NCI-H187 (cell line): ENCODE measurements at places on chromosomes 5 and 9.

DNA sequence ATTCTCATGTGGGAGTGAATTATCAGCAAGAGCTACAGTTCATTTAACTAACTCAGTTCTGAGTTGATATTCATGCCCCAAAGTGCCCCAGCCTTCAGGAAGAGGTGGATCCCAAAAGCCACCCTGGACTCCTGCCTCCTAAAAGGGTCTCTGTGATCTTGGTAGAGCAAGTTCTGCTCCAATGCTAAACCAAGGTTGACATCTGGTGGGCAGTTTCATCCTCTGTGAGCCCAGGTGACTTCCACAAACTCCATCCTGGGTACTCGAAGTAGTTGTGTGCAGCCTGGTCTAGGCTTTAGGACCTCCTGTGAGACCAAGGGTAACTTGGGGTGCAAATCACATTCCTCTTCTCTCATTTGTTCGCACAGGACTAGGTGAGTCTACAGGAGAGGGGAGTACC lies 816.8 kb downstream of the MTRR start:
- no peak for DNase-seq

- no peak for DNase-seq
Observed at GRCh38 chr9:105341434-105342146, 97.1 kb downstream of the SLC44A1 start.

GRCh38 chr9:109206670-109207069 lies 39.6 kb upstream of the FRRS1L start:
- DNase-seq = no peak

GRCh38 chr9:123929870-123930831 lies at the start of gene DENND1A:
Gene DENND1A, minus strand, starts transcription at chr9:123930126. Its CDS starts 221 bp downstream, at chr9:123929905.
- peak; percentile 54 for DNase-seq

GRCh38 chr5:41067714-41068568 lies 3.2 kb downstream of the MROH2B start:
- no peak for DNase-seq

GRCh38 chr5:121088341-121088740 lies 624.2 kb downstream of the PRR16 start:
- DNase-seq = no peak

DNA sequence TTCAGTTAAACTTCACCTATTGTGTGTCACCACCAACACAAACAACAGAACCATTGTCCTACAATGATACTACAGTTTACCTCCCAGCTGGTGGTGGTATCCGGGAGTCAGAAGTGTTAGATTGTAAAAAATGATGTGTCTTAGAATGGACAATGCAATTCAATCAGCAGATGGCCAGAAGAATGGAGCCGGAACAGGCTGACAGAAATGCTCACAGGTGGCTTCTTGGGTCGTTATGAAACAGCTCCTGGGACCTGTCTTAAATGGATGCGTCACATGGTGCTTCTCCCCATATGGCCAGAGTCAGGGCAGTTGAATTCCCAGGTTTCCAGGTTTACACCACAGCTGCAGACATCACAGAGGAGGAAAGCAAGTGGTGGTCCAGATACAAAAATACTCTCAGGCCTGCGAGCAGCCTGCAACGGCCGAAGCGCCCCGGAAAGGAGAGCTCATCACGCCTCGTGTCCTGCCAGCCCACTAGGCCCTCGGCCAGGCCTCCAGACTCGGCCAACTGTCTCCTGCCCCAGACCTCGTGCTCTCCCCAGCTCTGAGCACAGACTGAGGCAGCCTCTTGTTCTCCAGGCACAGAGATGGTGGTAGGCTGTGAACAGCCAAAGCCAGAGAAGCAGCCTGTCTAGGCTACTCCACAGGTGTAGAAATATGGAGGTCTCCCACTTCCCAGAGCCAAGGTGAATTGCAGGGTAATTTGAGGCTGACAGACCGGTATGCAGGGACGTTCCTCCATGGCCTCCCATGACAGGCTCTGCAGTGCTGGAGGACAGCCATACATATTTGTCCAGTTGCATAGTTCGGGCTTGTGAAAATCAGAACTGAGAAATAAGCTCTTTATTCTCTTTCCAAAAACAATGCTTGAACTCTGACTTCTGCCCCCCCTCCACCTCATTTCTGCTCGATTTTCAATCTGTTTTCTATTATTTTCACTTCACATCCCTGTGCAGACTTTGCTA lies 98.5 kb upstream of the SPATA31C2 start:
- no peak for DNase-seq

- DNase-seq = peak; percentile 26
Observed at GRCh38 chr9:90546200-90546599, 96.4 kb downstream of the DIRAS2 start.

DNA sequence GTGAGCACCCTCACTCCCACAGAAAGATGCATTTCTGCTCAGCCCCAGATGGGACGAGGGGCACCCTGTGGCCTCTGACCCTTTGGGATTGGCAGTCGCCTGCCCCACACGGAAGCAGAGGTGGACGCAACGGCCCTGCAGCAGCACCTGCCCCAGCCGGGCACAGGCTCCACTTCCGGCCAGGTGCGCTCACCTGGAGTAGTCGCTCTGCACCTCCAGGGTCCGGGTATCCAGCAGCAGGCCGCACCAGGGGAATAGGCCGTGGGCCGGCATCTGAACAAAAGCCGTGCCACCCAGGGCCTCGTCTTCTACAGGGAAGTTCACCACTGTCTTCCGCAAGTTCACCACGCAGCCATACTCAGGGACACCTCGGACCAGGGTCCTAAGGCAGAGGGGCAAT lies 30.7 kb downstream of the TERT start:
- DNase-seq = no peak

- DNase-seq = no peak
Observed at GRCh38 chr5:36367524-36367923, 65.8 kb upstream of the RANBP3L start.

DNA sequence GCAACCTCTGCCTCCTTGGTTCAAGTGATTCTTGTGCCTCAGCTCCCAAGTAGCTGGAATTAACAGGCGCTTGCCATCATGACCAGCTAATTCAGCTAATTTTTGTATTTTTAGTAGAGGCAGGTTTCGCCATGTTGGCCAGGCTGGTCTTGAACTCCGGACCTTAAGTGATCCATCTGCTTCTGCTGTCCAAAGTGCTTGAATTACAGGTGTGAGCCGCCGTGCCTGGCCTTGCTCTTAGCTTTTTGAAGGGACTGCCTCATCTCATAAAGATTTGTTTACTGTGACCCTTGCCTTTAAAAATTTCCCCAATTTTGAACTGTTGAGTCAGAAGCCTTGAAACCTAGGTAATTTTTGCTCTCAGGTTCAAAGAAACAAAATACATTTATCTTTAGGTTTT lies 17.3 kb downstream of the GPBP1 start:
- no peak for DNase-seq

GRCh38 chr9:132923346-132923902 lies 21.0 kb downstream of the TSC1 start:
- no peak for DNase-seq

DNA sequence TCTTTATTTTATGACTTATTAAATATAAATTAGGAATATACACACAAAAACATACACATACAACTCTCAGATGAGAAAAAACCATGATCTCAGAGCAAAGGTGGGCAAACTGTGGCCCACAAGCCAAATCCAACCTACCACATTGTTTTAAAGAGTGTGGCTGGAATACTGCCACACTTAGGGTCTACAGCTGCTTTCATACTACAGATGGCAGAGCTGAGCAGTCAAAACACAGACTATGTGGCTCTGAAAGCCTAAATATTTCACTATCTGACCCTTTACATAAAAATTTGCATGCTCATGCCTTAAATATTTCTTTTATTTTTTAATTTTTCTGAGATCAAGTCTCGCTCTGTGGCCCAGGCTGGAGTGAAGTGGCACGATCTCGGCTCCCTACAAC lies 28.3 kb downstream of the LEAP2 start:
- no peak for DNase-seq

- no peak for DNase-seq
Observed at GRCh38 chr9:126965541-126966428, 51.2 kb downstream of the RALGPS1 start.

DNA sequence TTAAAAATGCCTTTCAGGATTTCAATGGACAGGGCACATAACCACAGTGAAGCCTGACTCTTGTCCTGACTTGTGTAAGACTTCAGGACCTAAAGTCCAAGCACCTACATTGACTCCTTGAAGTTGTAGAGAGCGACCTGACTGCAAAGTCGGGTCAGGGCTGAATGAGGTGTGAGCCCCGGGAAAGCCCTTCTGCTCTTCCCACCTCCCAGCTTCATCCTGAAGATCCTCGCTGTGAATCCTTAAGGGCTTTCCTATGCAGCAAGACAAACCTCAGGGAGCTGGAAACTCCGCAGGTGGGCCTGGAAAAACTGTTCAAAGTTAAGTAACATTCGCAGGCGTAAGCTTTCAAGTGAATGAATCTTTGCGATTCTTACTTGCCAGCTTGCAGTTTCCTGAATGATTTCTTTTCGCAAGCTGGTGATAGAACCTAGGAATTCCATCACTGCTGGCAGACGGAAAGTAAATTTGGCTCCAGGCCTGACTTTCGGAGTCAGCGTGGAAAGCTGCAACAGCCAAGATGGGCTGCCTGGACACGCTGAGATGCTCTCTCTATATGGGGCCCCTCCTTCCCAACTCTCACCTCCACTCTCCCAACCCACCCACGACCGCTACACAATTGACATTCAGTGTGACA lies 10.9 kb downstream of the SEMA5A start:
- DNase-seq = no peak

DNA sequence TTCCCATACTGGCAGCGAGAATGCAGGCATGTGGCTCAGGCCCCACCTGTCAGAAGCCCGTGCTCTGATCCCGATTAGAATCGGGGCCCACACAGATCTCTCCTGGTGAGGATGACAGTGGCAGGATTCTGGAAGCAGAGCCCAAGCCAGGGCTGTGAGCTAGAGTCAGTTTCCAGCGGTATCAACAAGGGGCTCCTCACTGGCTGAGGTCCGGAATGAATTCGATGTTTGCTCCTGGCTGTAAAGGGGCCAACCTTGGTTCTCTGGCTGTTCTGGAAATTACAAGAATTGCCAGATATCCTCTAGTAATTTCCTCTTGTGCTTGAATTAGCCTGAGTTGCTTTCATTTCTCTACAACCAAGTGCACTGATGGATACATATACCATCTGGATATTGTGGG lies 129.1 kb upstream of the SPRY4 start:
- no peak for DNase-seq

- no peak for DNase-seq
Observed at GRCh38 chr5:86232246-86232645, 385.5 kb upstream of the COX7C start.

DNA sequence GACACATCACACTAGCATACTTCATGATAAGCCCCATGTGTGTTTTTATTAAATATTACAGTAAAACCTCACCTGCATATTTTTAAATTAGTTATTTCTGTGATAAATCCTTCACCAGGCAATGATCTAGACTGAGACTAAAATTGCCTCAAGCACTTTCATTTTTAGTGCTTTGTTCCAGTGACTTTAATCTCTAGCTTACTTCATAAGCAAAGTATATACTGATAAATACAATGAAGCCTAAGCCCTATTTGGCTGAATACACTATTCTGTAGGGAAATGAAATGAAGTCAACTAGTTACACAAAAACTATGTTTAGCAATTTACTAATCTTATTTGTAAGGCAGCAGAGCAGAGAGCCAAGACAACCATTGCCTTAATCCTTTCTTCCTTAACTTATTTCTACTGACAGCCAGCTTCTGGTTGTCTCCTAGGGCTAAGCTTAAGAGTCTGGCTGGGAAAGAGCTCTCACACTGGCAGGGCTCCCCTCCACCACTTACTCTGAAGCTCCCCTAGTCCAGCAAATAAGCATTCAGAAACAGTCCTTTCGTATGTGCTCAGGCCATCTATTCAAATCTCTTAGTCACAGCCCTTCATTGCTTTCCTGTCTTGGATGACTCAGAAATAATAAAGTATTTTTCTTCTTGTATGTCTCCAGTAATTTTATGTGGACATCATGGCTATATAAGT lies 31.4 kb upstream of the MTAP start:
- DNase-seq = no peak
